ENCODE measurements at places on chromosomes 4 and X.

- no peak for DNase-seq
Measured at GRCh38 chr4:180636696-180637404, 1606.4 kb upstream of the TENM3 start.

GRCh38 chrX:108875548-108875947 lies 139.2 kb upstream of the IRS4 start:
- no peak for DNase-seq

- DNase-seq: no peak
Measured at GRCh38 chr4:21768349-21769310, 179.9 kb downstream of the KCNIP4 start.

DNA sequence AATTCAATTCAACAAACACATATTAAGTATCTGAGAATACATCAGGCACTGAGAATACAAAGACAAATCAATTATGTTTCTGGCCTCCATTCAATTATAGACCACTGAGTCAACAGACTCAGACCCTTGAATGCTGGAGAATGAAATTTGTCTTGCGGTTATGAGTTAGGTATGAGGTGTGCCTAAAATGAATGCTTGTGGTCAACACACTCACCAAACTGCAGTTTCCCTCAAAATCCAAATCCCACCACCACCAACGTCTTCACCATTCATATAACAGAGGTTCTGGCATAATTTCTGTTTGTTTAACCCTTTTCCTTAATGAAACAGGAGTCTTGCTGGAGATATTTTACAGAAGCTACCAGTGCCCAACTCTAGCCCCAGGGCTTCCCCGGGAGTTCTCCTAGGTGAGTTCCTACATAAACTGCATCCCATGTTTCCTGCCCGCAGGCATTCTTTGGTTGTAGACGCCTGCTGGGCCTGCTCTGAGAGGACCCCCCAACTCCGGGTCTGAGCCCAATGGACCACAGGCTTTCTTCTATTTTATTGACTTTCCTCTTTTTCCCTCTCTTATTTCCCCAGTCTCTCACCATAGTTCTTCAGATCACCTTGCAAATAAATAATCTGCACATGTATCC lies 119.2 kb downstream of the DDX53 start:
- no peak for DNase-seq

DNA sequence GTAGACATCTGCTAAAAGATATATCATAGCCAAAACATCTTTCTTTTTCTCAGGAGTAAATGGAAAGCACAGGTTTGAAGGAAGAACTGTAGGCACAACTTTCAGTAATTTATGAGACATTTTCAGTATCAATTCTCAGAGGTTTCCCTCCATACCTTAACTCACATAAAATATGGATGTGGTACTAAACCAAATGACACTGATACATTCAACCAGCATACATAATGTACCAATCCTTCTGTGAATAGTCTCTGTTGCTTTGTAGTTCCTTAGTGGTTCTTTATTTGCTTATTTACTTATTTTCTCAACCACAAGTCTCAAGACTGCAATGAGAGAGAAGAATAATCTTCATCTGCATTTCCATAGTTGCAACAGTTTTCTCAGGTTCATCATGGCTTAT lies 96.1 kb downstream of the ARHGAP24 start:
- no peak for DNase-seq

GRCh38 chr4:126827669-126828068 lies 805.1 kb upstream of the INTU start:
- DNase-seq: no peak

GRCh38 chr4:40228497-40229365 lies 31.9 kb downstream of the RHOH start:
- DNase-seq: no peak

- DNase-seq: no peak
Measured at GRCh38 chrX:445727-446126, 59.0 kb upstream of the PPP2R3B start.

GRCh38 chrX:38973322-38973721 lies 172.1 kb downstream of the MID1IP1 start:
- DNase-seq: no peak

DNA sequence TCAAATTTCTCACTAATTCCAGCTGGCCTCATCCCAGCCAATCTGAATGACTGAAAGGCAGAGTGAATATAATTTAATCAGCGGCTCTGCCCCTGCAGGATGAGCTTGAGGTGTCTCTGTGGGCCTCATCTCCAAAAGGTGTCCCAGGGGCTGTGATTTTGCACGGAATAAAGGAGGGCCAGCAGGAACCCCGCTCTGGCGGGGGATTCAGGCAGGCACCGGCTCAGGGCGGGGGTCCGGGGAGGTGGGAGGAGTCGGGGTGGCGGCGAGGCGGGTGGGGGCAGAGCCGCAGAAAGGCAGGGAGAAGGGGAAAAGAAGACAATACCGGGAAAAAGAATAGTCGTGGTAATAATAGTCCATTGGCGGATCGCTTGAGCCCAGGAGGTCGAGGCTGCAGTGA lies 16.0 kb upstream of the ERCC6L start:
- DNase-seq: no peak

DNA sequence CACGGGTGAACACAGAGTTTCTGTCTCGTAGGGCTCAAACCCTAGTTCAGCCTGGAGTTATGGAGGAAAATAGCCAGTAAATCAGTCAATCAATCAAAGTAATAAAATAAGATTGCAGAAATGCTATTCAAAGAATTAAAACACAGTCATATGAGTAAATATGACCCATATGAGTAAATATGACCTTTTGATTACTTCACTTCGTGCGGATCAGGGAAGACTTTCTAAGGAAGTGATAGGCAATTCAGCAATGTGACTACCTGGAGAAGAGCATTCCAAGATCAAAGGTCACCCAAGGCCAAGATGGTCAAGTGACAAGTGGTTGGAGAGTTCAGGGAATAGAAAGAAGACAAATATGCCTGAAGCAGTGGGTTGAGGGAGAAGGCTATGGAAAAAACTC lies 722.6 kb downstream of the ADGRL3 start:
- no peak for DNase-seq

- no peak for DNase-seq
Measured at GRCh38 chr4:3083732-3084131, 9.3 kb downstream of the HTT start.

- DNase-seq: no peak
Measured at GRCh38 chrX:129908636-129909035, 2.7 kb downstream of the UTP14A start.

GRCh38 chrX:77949840-77950239 lies 19.6 kb downstream of the PGAM4 start:
- DNase-seq: no peak

- no peak for DNase-seq
Measured at GRCh38 chr4:126599746-126600145, 1033.0 kb upstream of the INTU start.

GRCh38 chrX:10971176-10971575 lies 140.0 kb upstream of the HCCS start:
- DNase-seq: no peak

GRCh38 chrX:100659431-100660137 lies 15.6 kb downstream of the SRPX2 start:
- DNase-seq: no peak

DNA sequence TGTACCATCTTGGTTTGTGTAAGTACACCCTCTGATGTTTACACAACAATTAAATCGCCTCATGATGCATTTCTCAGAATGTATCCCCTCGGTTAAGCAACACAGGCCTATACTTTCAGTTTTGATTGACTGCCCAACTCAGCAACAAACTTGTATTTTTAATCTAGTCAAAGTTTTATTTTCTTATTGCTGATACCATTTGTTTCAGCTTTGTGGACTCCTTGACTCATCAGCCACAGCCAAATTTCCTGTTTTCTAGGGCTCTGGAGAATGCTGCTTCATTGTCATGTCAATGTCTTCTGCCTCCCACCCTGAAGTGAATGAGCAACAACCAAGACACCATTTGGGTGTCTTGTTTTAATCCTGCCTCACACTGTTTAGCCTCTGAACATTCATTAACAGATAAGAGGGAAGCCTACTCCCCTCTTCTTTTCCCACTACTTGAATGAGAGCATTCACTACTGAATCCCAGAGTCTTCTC lies 14.0 kb downstream of the BBS12 start:
- no peak for DNase-seq

DNA sequence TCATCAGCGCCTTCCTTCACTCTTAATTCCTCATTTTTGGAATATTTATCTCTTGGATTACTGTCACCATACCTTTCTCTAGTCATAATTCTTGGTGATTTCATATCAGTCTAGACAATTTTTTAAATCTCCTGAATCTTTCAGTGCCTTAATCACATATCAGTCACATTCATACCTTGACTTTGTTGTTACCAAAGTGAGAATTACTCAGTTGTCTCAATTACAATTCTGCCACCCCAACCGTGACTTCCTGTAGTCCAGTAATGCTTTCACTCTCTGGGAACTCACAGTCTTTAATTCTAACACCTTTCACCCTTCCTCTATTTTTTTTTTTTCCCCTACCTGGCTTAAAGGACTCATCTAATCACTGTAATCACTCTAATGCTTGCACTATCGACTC lies 1275.3 kb upstream of the TENM3 start:
- no peak for DNase-seq

DNA sequence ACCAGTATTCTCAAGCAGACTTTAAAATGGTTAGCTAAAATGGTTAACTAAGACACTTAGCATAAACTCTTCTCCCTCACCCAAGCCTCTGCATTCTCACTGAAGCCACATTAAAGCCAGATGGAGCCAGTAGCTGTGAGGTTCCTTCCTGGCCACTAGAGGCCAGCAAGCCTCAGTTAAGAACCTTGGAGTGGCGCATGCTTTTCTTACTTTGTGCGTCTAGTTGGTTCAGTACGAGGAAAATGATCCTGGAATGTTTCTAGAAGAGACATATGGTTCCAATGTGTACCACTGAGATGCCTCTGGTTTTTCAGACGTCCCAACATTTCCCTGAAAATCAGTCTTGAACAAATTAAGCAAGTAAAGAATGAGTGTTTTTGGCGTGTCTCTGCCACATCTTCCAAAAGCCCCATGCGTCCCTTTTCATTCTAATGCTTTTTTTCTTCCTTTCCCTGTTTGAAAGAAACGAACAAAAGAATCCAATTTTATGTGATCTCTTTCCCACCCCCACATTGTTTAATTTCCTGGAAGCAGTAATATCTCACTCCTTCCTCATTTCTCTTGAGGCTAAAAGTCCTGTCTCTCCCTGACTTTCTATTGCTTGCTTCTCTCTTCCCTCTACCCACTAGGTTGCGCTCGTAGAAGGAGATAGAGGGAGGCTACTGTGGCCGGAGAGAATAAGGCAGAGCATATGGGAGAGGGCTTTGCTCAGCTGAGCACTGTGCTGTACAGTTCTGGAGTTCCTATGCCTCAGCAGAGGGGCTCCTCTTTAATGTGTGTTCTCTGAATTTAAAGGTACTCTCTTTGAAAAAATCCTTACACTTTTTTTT lies 82.9 kb upstream of the TAB3 start:
- DNase-seq: no peak

GRCh38 chr4:40473578-40474388 lies 138.7 kb downstream of the CHRNA9 start:
- no peak for DNase-seq

DNA sequence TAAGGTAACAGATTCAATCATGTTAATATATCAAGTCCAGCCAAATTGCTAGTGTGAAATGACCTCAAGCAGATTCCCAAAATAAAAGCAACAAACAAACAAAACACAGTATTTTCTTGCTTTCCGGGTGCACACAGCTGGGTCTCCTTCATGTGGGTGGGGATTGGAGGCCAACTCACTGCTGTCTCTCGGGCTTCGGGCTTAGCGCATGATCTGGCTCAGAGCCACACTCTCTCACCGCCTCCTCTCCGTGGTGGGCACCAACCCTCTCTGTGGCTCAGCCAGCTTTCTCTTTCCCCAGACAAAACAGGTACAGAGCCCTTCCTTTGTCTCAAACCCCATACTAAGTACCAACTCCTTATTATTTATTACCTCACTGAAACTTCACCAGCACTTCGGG lies 2.9 kb upstream of the REELD1 start:
- no peak for DNase-seq

DNA sequence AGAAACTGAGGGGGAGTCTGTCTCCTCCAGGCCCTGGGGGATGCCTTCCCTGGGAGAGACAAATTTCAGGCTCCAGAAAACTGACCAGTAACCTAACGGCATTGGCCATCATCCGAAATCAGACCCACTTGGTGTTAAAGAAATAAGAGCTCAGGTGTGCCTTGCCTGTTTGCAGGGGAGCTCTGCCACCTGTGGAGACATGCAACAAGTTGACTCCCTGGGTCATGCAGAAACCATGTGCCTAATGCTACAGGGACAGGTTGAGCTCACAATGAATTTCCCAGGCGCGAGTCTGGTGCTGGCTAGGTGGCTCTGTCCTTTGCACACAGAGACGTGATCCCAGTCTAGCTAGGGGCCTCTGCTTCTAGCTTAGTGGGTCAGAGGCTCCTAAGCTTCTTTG lies 95.8 kb upstream of the KIT start:
- DNase-seq: no peak

GRCh38 chr4:61200916-61201526 lies 895 bp downstream of the ADGRL3 start:
- no peak for DNase-seq

DNA sequence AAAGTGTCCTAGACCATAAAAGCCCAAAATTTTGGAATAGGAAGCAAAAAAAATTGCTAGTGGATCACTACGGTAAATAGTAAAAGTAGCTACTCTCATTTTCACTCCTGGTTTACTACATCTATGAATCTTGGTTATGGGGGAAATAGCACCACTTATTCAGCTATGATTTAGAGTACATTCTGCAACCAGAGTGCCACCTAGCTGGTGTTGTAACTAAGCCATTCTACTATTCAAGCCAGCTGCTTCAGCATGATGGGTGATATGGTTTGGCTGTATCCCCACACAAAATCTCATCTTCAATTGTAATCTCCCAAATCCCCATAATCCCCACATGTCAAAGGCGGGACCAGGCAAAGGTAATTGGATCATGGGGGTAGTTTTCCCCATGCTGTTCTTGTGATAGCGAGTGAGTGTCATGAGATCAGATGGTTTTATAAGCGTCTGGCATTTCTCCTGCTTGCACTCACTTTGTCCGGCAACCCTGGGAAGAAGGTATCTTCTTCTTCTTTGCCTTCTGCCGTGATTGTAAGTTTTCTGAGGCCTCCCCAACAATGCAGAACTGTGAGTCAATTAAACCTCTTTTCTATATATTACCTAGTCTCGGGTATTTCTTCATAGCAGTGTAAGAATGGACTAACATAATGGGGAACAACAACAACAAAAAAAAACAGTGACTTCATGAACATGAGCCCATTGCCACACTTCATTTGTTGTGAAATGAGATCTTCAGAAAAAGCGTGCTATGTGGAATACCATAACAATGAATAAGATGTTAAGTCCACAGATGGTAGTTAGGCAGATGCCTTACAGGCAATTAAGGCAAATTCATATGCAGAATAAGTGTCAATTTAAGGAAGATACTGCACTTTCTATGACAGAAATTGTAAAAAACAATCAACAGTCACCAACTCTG lies 280.1 kb downstream of the PABPC4L start:
- DNase-seq: no peak

DNA sequence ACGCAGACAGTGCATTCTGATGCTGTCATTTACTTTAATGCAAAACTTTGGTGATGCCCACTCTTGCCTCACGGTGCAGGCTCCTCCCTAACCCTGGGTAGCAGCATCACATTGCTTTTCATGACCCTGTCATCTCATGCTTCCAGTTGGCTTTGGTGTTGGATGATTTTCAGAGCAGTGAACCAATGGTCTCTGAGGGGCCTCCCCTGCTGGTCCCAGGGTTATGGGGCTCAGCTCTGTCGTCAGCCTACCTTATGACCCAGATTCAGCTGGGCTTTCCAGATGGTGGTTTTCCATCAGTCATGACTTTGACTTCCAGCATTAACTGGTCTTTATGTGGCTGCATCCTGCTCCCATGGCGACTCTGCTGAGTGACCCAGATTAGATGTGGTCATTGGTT lies 56.0 kb downstream of the NOP14 start:
- DNase-seq: no peak

GRCh38 chr4:31071508-31072486 lies 351.6 kb downstream of the PCDH7 start:
- no peak for DNase-seq
